ENCODE measurements at places on chromosomes 16 and 17.
A peak's percentile ranks its signal among the peaks of the same experiment; 100 is the strongest.

DNA sequence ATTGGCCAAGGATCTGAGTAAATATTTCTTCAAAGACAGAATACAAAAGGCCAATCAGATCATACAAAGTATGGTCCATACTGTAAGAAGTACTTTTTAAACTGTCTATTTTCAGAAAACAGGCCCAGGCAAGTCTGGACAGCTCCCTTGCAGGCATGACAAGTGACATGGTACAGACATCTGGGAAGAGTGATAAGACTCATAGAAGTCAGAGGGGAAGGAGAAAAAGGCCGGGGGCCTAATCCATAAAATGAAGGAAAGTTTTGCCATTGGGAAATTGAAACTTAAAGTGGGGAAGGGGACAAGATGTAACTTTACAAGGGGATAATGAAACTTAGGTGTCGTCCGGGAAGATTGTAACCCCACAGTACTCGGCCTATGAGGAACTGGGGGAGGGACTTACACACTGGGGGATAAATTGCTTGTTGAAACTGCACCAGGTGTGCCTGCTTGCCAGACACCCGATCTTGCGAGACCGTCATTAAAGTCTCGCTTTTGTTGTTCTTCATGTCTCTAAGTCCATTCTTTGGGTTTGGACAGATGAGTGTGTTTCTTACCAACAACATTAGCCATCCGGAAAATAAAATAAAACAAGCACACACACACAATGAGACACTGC lies 684.0 kb downstream of the CDH11 start:
- DNase-seq, result no peak

- no peak for DNase-seq
These were observed at the start of gene TMC8 for GRCh38 chr17:78130437-78131101. TMC8 (plus strand) TSS chr17:78130771; CDS start chr17:78131589, 818 bp downstream.

DNA sequence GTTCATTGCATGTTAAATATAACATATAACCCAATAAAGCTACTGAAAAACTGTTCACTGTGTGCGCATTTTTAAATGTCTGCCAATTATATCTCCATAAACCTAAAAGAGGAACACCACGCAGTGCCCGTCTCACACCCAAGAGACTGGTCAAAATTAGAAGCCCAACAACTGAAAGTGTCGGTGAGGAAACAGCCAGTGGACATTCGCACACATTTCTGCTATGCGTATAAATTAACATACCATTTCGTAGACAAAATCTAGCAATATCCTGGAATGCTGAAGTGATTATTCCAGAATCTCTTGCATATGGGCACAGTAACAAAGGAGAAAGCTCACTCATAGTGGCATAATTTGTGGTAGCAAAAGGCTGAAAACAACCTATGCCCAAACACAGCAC lies 55.9 kb downstream of the CPPED1 start:
- DNase-seq, result no peak

- no peak for DNase-seq
These were observed 38.4 kb downstream of the CHD9NB start for GRCh38 chr16:53014287-53014686.

DNA sequence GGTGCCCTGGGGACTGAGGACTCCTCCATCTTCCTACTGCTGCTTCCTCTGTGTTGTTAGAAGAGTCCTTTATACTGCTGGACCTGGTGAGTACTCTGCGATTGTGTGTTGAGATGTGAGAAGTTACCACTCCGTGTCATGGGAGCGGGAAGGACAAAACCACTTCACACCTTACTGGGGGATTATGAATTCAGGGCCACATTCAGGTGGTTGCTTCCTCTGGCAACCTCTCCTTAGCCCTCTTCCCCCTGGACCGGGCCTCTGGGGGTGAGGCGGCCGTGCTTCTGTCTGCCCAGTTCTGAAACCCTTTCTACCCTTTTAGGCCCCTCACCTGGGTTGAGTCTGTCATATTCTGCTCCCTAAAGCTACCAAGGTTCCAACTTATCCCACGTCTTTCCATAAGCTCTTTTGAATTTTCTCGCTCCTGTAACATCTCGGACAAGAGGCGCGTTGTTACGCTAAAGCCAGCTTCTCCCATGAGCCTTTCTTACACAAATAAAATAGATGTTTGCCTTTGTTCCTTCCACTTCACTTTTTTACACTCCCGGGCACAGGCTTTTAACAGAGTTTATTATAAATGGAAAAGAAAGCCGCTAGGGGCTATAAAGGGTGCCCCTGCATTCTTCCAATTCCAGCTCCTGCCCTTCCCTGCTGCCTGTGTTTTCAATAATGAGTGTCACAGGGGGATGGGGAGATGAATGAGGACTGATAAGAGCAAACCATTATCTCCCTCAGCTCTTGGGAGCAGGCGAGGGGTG lies 20.7 kb upstream of the CDH13 start:
- no peak for DNase-seq

- DNase-seq, result no peak
These were observed 107.3 kb downstream of the CMIP start for GRCh38 chr16:81551821-81552304.

GRCh38 chr17:64448665-64449512 lies at the start of gene MILR1:
MILR1 (plus strand) TSS chr17:64449115; CDS start chr17:64449169, 54 bp downstream.
- peak; percentile 89 for DNase-seq

DNA sequence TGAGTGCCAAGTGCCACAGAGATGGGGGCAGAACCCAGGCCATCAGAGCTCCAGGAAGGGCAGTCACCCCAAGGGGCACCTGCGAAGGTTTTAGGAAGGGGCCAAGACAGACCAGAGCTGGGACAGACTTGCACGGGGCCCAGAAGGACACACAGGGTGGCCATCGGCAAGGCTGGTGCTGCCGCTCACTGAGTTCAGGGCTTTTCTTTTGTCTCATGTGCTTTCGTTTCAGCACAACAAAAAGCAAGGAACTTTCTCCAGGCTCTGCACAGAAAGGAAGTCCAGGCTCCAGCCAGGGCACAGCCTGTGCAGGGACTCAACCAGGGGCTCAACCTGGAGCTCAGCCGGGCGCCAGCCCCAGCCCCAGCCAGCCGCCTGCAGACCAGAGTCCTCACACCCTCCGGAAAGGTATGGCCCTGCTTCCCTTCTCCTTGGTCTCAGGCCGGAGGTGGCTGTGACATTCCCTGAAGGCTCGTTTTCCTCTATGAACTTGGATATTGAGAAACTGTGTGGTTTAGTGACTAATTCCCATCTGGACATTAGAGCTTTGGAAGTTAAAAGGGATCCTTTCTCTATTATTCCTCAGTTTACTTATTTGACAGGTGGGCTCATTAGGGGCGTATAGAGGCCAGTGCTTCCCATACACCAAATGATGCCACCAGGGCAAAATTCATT lies 37.9 kb downstream of the ELAC2 start:
- no peak for DNase-seq

- no peak for DNase-seq
These were observed 16.3 kb downstream of the ITGAD start for GRCh38 chr16:31409433-31409832.

DNA sequence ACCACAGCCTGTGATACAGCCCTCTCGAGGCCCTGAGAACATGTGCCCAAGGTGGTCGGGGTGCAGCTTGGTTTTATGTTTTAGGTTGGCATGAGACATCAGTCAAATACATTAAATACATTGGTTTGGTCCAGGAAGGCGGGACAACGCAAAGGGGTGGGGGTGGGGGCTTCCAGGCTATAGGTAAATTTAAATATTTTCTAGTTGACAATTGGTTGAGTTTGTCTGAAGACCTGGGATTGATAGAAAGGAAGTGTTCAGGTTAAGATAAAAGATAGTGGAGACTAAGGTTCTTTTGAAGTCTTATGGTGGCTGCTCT lies 1.2 kb upstream of the ZKSCAN2 start:
- no peak for DNase-seq

GRCh38 chr16:26724189-26724588 lies 342.5 kb upstream of the C16orf82 start:
- DNase-seq, result no peak

- DNase-seq, result no peak
These were observed 43.9 kb downstream of the RAI1 start for GRCh38 chr17:17725011-17725751.

GRCh38 chr17:42895185-42895555 lies 5.4 kb upstream of the G6PC1 start:
- no peak for DNase-seq

- no peak for DNase-seq
These were observed 12.4 kb upstream of the GUCY2D start for GRCh38 chr17:7989781-7990655.

- DNase-seq, result no peak
These were observed 12.7 kb downstream of the FCSK start for GRCh38 chr16:70467113-70467512.

DNA sequence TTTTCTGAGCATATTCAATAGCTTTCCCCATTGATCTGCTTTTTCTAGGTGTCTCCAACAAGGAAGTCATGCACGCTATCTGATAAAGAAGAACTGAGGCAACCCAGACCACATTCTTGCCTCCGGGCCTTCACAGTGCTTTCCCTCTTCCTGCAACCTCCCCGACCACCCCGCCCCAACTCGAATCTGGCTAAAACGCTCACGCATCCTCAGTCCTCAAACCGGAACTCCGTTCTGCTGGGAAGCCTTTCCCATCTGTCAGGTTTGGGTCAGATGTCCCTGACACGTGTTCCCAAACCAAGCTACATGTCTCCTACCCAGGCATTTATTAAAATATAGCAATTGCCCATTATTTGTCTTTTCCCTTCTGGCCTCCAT lies 112.7 kb downstream of the VPS53 start:
- DNase-seq, result no peak

DNA sequence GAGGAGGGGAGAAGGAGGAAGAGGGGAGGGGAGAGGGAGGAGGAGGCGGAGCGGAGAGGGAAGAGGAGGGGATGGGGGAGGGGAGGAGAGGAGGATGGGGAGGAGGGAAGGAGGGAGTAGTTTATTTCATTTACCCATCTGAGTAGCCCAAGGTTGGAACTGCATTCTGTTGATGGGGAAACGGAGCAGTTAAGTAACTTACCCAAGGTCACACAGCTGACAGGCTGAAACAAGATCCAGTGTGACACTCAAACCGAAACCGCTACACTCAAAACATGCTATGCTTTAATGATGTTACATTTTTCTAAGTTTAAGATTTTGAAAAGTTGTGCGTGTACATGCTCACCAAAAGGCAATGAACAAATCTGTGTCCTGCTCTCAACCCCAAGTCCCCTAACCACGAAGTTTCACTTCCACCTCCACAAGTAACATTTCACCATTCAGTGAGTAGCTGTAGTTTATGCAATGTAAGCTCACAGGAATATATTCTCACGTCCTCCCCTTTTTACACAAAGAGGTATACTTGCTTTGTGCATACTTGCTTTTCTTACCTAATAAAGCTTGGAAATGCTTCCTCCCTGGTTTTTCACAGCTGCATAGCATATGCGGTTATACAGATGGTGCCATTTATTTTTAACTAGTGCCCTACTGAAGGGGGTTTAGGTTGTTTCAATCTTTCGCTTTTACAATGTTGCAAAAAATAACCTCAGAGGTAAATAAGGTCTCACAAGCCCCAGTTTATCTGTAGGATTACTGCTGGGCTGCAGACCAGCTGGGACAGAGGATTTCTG lies 275.3 kb downstream of the PARN start:
- no peak for DNase-seq

- DNase-seq, result no peak
These were observed 72.1 kb downstream of the COPRS start for GRCh38 chr17:31786796-31787481.

- no peak for DNase-seq
These were observed 6.7 kb upstream of the GSG1L start for GRCh38 chr16:28069971-28070794.

Data from vagina (tissue), 2 donors.